A172 (cell line): ENCODE measurements at places on chromosomes 7 and 10. TPM values are rescaled to one million over a fixed set of nuclear protein-coding genes. Genes with fewer than 3 reads are reported as not detected.

The FGL2 gene
- 0.09 TPM in 1 of 2 replicates, not detected in the other for total RNA-seq

The CTAGE4 gene
- not detected in 2 replicates for total RNA-seq

The AMZ1 gene
- 0.07 and 0.28 TPM in 2 replicates for total RNA-seq

The ZNF503 gene
- total RNA-seq = 8.8 and 10.6 TPM in 2 replicates

The KIAA1549 gene
- total RNA-seq = 2.2 and 2.4 TPM in 2 replicates

The KBTBD2 gene
- 53.8 and 60.2 TPM in 2 replicates for total RNA-seq

The C10orf53 gene
- total RNA-seq = not detected in 2 replicates

The HOXA6 gene
- 0.48 TPM in 1 of 2 replicates, not detected in the other for total RNA-seq

The STRA8 gene
- total RNA-seq = not detected in 2 replicates

The SFTPA1 gene
- 1.1 TPM in 1 of 2 replicates, not detected in the other for total RNA-seq

The STEAP4 gene
- 0.29 TPM in 1 of 2 replicates, not detected in the other for total RNA-seq

DNA sequence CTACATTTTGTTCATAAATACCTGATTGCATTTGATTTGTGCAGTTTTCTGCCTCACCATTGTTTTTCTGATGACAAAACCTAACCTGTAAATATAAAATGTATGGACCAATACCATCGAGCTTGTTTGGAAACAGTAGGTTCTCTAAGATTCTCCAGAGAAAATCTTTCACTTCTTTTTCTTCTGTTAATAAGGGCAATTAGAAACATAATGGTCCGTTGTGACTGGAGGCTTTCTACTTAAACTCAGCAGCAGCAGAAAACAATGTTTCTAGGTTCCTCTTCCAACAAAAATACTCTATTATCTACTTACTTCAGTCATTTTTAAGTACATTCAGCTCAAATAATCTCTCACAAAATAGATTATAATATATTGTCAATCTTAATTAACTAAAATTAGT, 601.5 kb downstream of the PHTF2 start:
- no peak for DNase-seq

- DNase-seq = no peak
Measured at GRCh38 chr10:73841526-73842285, 30.3 kb upstream of the NDST2 start.

GRCh38 chr10:91796331-91797047, 1.7 kb upstream of the TNKS2 start:
- peak; percentile 14 for DNase-seq

- DNase-seq = no peak
Measured at GRCh38 chr7:130930681-130931080, 196.7 kb upstream of the KLF14 start.

GRCh38 chr7:2169923-2170575, 62.7 kb downstream of the MAD1L1 start:
- no peak for DNase-seq

DNA sequence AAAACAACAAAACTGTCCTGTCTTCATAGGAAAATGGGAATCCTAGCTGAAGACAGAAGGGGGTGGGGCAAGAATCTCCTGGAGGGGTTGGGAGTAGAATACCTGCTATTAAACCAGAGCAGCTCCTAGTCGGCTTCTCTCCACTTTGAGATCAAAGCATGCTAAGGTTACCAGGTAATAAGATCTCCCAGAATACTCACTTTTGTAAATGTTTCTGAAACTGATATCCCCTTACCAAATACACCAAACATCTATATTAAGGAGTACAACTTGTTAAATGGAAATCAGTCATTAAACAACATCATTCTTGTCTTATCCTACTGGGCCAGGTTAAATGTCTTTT, 29.5 kb upstream of the DAGLB start:
- DNase-seq = no peak

- DNase-seq = no peak
Measured at GRCh38 chr7:37709631-37710509, 26.3 kb downstream of the GPR141 start.

DNA sequence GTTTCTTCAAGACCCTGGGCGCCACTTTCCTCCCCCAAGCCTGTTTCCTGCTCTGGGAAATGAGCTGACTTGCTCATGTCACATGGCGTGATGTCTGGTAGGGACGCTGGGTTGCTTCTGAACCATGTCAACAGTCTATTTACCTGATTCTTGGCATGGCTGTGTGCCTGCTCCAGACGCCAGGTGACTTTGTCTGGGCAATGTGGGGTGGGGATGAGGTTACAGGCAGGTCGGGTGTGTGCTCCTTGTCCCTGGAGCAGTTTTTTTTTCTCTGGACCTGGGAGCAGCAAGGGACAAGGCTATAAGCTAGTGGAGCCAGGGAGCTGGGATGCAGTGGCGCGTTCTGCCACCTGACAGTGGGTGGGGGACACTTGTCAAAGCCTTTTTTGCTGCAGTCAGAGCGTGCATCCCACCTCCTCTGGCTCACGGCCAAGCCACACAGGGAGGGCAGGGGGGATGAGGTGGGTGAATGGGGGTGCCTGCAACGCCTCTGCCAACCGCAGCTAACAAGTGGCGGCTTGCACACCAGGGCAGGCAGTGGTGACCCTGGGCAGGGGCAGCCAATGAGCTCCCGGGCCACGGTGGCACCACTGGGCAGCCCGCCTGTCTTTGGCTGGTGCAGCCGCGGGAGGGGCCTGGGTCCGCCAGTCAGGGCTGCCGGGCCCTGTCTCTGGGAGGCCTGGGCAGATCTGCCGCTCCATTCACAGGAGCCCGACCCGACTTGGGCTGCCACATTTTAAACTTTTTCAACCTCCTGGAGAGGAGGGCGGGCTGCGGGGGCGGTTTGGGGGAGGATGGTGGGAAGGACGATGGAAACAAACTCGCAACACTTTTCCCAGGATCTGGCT, 22.9 kb downstream of the DNAJB12 start:
- no peak for DNase-seq

- DNase-seq = no peak
Measured at GRCh38 chr7:114628362-114628761, 213.7 kb downstream of the FOXP2 start.

- no peak for DNase-seq
Measured at GRCh38 chr10:97128516-97129154, 57.1 kb downstream of the SLIT1 start.

DNA sequence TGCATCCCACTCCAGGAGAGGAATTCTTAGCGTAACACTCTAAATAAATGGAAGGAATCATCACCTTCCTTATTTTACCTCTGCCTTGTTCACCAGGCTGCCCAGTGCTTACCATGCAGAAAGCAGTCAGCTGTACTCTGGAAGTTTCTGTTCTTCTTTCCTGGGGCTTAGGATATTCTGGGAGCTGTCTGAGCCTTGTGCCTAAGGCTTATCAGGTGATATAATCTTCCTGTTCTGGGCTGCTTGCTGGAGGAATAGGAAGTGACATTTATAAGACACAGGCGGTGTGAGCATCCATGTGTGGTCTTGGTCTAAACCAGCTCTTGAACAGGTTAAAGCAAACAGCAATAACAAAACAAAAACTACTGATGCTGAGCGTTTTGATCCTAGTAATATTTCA, 13.5 kb downstream of the KCTD7 start:
- DNase-seq = no peak

DNA sequence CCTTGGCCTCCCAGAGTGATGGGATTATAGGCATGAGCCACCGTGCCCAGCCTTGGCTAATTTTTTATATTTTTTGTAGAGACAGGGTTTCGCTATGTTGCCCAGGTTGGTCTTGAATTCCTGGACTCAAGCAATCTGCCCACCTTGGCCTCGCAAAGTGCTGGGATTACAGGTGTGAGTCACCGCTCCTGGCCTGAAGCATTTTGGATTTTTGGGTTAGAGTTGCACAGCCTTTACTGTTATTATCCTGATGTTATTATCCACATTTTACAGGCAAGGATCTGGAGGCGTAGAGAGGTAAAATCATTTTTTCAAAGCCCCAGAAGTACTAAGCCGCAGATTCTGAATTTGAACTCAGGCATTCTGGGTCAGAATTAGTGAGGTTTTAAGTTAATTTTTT, 75.4 kb downstream of the TCF7L2 start:
- DNase-seq = no peak

DNA sequence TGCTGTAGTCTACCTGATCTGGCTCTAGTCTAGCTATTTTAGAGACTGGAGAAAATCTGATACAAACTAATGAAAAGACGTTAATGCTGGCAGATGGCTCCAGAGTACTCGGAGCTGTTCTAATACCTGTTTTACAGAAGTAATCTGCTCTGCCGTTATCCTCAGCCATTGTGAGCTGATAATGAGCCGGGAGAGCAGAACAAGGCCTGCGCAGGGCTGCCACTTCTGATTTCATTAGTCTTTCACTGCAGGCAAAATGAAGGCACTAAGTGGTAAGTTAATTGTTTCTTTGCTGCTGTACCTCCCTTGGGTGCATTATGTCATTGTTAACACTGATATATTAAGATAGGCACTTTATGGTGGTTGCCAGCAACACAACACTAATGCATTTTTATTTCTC, 456.4 kb upstream of the PFKP start:
- no peak for DNase-seq

- DNase-seq = no peak
Measured at GRCh38 chr7:27103489-27104226, 1.2 kb upstream of the HOXA2 start.

GRCh38 chr10:120034236-120034635, 141.7 kb downstream of the SEC23IP start:
- no peak for DNase-seq

- DNase-seq = no peak
Measured at GRCh38 chr10:130652544-130652943, 516.4 kb downstream of the GLRX3 start.

GRCh38 chr10:132884691-132885271, 57.6 kb downstream of the CFAP46 start:
- no peak for DNase-seq

GRCh38 chr10:8499312-8499711, 444.8 kb downstream of the GATA3 start:
- DNase-seq = no peak

- no peak for DNase-seq
Measured at GRCh38 chr7:77879272-77879671, 80.7 kb downstream of the PHTF2 start.

DNA sequence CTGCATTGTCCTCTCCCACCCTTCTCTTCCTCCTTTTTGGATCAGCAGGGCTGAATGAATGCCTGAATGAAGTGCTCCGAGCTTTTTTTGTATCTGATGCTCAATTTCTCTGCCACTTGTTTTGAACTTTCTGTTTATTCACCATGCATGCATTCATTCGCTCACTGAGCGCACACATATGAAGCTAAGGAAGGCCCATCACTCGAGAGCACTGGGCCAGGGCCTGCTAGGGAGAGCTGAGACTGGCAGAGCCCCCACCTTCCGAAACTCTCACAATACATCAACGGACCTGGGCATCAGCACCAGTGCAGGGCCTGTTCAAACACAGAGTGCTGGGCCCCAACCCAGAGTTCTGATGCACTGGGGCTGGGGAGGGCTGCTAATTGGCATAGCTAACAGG, 45.7 kb downstream of the RPS24 start:
- DNase-seq = no peak

DNA sequence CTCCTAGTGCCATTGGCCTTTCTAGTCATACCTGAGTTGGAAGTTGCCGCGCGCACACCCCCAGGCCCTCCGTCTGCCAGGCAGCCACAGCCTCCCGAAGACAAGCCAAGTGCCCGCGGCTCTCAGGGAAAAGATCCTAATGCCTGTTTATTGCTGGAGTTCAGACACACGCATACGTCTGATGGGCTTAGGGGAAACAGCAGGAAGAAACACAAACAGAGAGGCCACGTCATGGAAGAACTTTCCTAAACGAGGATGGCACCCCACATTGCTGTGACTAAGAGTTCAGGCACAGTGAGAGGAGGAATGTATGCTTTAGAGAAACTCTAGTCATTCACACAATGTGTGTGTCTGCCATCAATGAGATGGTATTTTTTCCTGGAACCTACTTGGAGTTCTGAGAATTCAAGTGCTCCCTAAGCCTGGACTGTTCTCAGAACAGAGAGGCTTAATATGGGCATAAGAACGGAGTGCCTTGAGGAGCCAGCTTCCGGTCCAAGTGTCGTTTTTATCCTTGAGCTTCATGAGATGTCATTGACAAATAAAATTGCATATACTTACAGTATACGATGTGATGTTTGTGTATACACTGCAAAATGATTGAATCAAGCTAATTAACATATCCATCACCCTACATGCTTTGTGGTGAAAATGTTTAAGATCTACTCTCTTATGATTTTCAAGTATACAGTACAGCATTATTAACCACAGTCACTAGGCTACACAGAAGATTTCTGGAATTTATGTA, 11.6 kb upstream of the RBP3 start:
- DNase-seq = no peak

GRCh38 chr7:68269405-68269804, 1272.8 kb downstream of the TYW1 start:
- DNase-seq = peak; percentile 96
